Stimulated activated effector memory CD8-positive, alpha-beta T cell treated with anti-CD3 and anti-CD28 coated beads, Interleukin-12 subunit alpha, Interleukin-12 subunit beta, amount 100 ng/mL, for 72 hours (primary cell): ENCODE measurements at places on chromosomes 11 and 22.

DNA sequence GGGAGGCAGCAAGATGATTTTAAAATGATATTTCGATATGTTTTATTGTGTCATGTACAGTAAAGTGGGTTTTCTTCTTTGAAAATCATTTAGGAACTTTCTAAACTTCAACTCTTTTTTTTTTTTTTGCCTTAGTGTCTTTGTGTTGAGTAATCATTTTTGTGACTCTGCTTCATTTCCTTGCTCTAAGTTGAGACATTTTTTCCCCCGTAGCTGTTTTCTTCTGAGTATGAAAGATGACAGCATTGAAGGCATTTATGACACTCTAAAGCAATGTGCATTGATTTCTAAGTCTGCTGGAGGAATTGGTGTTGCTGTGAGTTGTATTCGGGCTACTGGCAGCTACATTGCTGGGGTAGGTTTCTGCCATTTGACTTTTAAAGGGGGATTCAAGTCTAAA, 23.5 kb downstream of the RRM1 start:
- DNase-seq: no peak

DNA sequence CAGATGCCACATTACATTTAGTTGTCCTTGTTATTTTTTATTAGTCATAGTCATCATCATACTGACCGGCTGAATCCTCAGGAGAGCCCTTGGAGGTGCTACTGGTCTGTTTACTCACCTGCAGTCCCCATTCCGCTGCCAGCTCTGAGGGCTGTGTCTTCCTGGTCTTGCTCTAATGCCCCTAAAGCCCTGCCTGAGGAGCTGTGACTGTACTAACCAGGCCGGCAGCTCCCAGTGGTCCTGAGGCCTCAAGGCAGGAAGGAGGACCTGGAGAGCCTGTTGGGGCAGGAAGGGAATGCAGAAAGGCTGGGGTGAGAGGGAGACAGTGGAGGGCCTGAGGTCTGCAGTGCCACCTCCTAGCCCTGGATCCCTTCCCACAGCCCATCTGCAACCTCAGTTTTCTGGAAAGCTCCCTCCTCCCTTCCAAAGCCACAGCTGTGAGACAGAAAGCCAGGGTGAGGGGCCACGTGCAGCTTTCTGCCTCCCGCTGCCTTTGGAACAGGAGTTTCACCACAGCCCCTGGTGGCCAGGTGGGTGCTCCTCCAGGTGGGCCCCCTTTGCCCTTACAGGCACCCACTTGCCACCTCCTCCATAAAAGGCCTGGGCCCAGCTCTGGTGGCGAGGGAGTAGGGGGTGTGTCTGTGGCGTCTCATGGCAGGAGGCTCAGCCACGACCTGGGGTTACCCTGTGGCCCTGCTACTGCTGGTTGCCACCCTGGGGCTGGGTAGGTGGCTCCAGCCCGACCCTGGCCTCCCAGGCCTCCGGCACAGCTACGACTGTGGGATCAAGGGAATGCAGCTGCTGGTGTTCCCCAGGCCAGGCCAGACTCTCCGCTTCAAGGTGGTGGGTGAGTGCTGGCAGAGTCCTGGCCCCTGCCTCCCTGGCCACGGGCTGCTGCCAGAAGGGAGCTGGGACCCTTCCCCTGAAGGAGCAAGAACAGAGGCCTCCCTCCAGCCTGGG, at the start of gene ZP1:
TSS of gene ZP1 (plus strand) at position 632 of the 960 bp plus-strand sequence. CDS start at position 652, 20 bp downstream.
- no peak for DNase-seq

GRCh38 chr22:49862496-49862776, 8.8 kb downstream of the ZBED4 start:
- no peak for DNase-seq

GRCh38 chr22:48332438-48333322, 1495.0 kb downstream of the BRD1 start:
- no peak for DNase-seq

- DNase-seq: peak; percentile 59
Observed at GRCh38 chr11:8593935-8594909, at the start of gene STK33. STK33 (minus strand) TSS chr11:8594228; CDS start chr11:8474905, 119,323 bp downstream.
